ENCODE measurements at places on chromosomes 5 and 9. TPM values are rescaled to one million over a fixed set of nuclear protein-coding genes. Genes with fewer than 3 reads are reported as not detected.

The TMEFF1 gene
- not detected for total RNA-seq

The ZNF474 gene
- total RNA-seq, result not detected

The FAT2 gene
- total RNA-seq, result not detected

The IPPK gene
- total RNA-seq, result 28.0 TPM

The CBY3 gene
- total RNA-seq, result not detected

The PCAT7 gene
- not detected for total RNA-seq

The MEF2C gene
- 138 TPM for total RNA-seq

The FER gene
- total RNA-seq, result 11.8 TPM

The CTXN3 gene
- total RNA-seq, result not detected

The OR1J2 gene
- total RNA-seq, result not detected

The FOXD4L3 gene
- not detected for total RNA-seq

The CDO1 gene
- 36.0 TPM for total RNA-seq

The CCNH gene
- total RNA-seq, result 65.7 TPM

The GFM2 gene
- 12.7 TPM for total RNA-seq

The DEPDC1B gene
- total RNA-seq, result 2.4 TPM

The ARHGAP26 gene
- 34.9 TPM for total RNA-seq

The CCL28 gene
- total RNA-seq, result not detected

The TRUB2 gene
- 10.2 TPM for total RNA-seq

The SPATA31C1 gene
- total RNA-seq, result not detected

The WDR31 gene
- 0.21 TPM for total RNA-seq

The ALDH7A1 gene
- 1.4 TPM for total RNA-seq

The CRB2 gene
- not detected for total RNA-seq

The TAS2R1 gene
- total RNA-seq, result not detected

The PHF19 gene
- total RNA-seq, result 33.0 TPM

The SEMA5A gene
- 18.4 TPM for total RNA-seq

The ZDHHC11B gene
- total RNA-seq, result 0.64 TPM

The NSG2 gene
- not detected for total RNA-seq

The ECM2 gene
- 20.1 TPM for total RNA-seq

The CER1 gene
- not detected for total RNA-seq

The SARDH gene
- total RNA-seq, result 1.3 TPM

The ANKRD34B gene
- total RNA-seq, result not detected

The LCN6 gene
- total RNA-seq, result 130 TPM

The PCDHGB5 gene
- 19.6 TPM for total RNA-seq

The MED22 gene
- total RNA-seq, result 52.2 TPM

The AGGF1 gene
- total RNA-seq, result 60.3 TPM

The SSNA1 gene
- 123 TPM for total RNA-seq

The MLLT3 gene
- total RNA-seq, result 16.8 TPM

The SURF6 gene
- total RNA-seq, result 5.3 TPM

The NRG2 gene
- total RNA-seq, result 12.8 TPM

The CYLC2 gene
- not detected for total RNA-seq

The PTAR1 gene
- 13.3 TPM for total RNA-seq

The RLN2 gene
- total RNA-seq, result not detected

The PCDHA5 gene
- not detected for total RNA-seq

The KCNIP1 gene
- not detected for total RNA-seq

The PLPPR1 gene
- not detected for total RNA-seq

The ADGRD2 gene
- total RNA-seq, result not detected

The RXRA gene
- total RNA-seq, result 64.1 TPM

The ADGRV1 gene
- total RNA-seq, result 6.9 TPM

The LCN10 gene
- 28.5 TPM for total RNA-seq

The SLC6A19 gene
- not detected for total RNA-seq

The FOXD4 gene
- not detected for total RNA-seq

The PTPRD gene
- total RNA-seq, result 6.9 TPM

The PLPP1 gene
- 1,314 TPM for total RNA-seq

The FOXD4L6 gene
- total RNA-seq, result not detected

The GABRA1 gene
- total RNA-seq, result not detected

Data from ascending aorta (tissue), 2 donors.